A549 treated with AZD2906 at 1 μM for 4 hours (cell line): ENCODE measurements at places on chromosomes 12 and 14. TPM values are rescaled to one million over a fixed set of nuclear protein-coding genes. Genes with fewer than 3 reads are reported as not detected.

The RAB15 gene
- 17.8 to 20.0 TPM (median 19.7 TPM) in 5 replicates for total RNA-seq

The PITPNM2 gene
- total RNA-seq, result 14.9 to 23.9 TPM (median 19.8 TPM) in 5 replicates

The NPFF gene
- total RNA-seq, result 0.19 to 0.24 TPM in 2 of 5 replicates, not detected in the others

The VWF gene
- 0.05 to 0.24 TPM (median 0.15 TPM) in 5 replicates for total RNA-seq
